Breast epithelium (tissue), 4 donors: ENCODE measurements at places on chromosomes 4 and X. TPM values are rescaled to one million over a fixed set of nuclear protein-coding genes. Genes with fewer than 3 reads are reported as not detected.

TMSB15C gene
- 1.8 TPM for total RNA-seq

WAS gene
- total RNA-seq: 6.0 TPM

NMU gene
- not detected for total RNA-seq

- H3K27me3 ChIP-seq: no peaks in the 10 kb centered on the region
- no peak for DNase-seq
- no peaks in the 10 kb centered on the region for H3K36me3 ChIP-seq
- no peak overlapping the region for H3K4me3 ChIP-seq
- H3K27ac ChIP-seq: no peak overlapping the region
- H3K4me1 ChIP-seq: no peaks in the 10 kb centered on the region
Observed at GRCh38 chr4:178633263-178633662, 1191.0 kb upstream of the AGA start.

DNA sequence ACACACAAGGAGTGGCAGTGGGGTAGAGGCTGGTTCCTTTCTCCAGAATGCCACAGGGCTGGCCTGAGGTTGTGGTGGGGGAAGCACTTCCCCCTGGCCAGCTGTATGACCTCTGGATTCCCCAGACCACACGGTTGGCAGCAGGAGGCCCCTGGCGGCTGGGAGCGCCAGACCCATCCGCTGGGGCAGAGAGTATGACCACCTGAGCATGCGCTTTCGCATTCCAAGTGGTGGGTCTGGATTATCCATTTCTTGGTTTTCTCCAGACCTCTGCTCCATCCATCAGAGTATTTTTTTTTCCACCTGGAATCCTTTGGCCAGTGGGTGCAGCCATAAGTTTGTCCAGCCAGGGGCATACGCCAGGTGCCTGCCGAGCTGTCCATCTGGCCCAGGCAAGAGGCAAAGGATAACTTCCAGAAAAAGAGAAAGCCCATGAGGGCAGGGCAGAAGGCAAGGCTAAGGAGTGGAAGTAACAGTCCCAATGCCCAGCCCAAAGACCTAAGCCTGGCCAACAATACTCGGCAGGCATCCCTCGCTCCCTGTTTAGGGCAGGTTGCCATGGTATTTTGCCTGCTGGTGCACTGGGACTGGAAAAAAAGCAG lies 39.3 kb downstream of the NHSL2 start:
- no peaks in the 10 kb centered on the region for H3K4me1 ChIP-seq
- DNase-seq: no peak
- H3K4me3 ChIP-seq: no peak overlapping the region
- peaks cover 67% of the 10 kb centered on the region for H3K27me3 ChIP-seq
- no peak overlapping the region for H3K27ac ChIP-seq

- H3K27ac ChIP-seq: no peak overlapping the region
- no peaks in the 10 kb centered on the region for H3K27me3 ChIP-seq
- H3K4me3 ChIP-seq: no peak overlapping the region
- no peaks in the 10 kb centered on the region for H3K4me1 ChIP-seq
Observed at GRCh38 chr4:135184715-135185114, 983.1 kb upstream of the PABPC4L start.

GRCh38 chr4:25367004-25367621 lies 9.9 kb upstream of the ANAPC4 start:
- H3K4me3 ChIP-seq: no peak overlapping the region
- no peaks in the 10 kb centered on the region for H3K36me3 ChIP-seq
- H3K27me3 ChIP-seq: no peaks in the 10 kb centered on the region
- H3K4me1 ChIP-seq: no peaks in the 10 kb centered on the region
- no peak overlapping the region for H3K27ac ChIP-seq
- no peak for DNase-seq

DNA sequence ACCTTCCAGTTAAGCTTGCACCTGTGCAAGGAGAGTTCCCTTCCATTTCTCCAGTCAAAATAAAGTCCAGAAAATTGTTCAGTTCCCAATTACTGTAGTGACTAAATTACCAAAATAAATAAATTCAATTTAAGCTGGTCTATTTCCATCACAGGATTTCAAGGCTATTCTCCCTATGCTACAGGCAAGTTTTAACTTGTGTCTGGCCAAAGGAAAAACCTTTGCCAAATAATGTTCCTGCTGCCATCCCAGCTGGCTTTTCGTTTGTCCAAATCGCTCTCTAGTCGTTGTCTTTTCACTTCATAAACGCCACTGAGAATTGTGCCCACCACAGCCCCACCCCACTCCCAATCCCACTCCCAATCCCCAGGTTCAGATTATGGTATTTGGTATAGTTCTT lies 2.4 kb downstream of the KCTD8 start:
- H3K4me3 ChIP-seq: no peak overlapping the region
- H3K27ac ChIP-seq: no peak overlapping the region
- H3K36me3 ChIP-seq: no peaks in the 10 kb centered on the region
- H3K4me1 ChIP-seq: no peaks in the 10 kb centered on the region

DNA sequence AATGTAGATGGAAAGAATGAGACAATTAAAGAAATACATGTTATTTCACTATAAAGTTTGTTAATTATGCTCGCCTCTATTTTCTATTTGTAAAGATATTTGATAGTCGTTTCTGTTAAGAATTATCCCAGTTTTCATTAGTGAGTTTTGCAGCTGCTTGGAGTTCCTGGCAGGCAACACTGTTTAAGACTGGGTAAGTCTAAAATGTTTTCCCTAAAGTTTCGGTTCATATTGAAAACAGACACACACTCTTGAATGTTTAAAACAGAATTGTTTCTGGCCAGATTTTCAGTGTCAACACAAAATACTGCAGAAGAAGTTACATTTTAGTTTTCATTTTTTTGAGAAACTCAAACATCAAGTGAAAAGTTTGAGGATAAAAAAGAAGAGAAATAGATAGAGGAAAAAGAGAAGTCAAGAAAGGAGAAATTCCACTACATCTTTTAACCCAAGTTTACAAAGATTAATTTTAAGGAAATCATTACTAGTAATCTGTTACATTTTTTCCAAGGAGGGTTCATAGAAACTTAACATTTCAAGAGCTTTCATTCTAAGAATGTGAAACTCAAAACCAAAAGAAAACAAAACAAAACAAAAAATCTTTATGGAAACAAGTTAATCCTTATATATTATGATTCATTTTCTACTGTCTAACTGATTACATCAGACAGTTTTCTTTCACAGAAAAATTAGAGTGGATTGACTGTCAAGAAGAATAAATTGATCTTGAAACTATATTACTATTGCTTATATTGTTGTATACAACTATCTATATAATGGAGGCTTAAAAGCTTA lies 305.5 kb downstream of the FAT4 start:
- H3K4me1 ChIP-seq: no peaks in the 10 kb centered on the region
- H3K36me3 ChIP-seq: no peaks in the 10 kb centered on the region
- no peak for DNase-seq
- H3K27me3 ChIP-seq: no peaks in the 10 kb centered on the region

- H3K4me3 ChIP-seq: no peak overlapping the region
- H3K4me1 ChIP-seq: no peaks in the 10 kb centered on the region
- no peak overlapping the region for H3K27ac ChIP-seq
- H3K36me3 ChIP-seq: no peaks in the 10 kb centered on the region
- H3K27me3 ChIP-seq: no peaks in the 10 kb centered on the region
Observed at GRCh38 chr4:181645489-181645888, 597.7 kb upstream of the TENM3 start.

- H3K4me1 ChIP-seq: no peaks in the 10 kb centered on the region
- H3K4me3 ChIP-seq: no peak overlapping the region
- H3K27me3 ChIP-seq: no peaks in the 10 kb centered on the region
- H3K36me3 ChIP-seq: no peaks in the 10 kb centered on the region
Observed at GRCh38 chr4:150302553-150302952, 224.3 kb downstream of the DCLK2 start.

DNA sequence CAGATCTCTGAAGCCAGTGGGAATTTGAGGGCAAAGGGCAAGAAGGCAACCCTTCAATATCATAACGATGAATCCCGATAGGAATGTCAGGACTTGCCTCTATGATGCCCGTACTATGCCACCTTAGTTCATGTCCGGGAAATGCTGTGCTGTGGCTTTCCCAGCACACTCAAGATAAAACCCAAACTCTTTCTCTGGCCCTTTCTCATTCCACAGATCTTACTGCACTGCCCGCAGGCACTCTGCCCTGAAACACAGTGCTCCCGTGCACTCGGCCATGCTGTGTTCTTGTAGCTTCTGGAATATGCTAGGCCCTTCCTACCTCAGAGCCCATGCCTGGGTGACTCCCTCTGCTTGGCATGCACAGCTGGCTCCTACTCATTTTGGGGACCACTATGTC lies 26.3 kb downstream of the SORCS2 start:
- no peak for DNase-seq
- H3K4me1 ChIP-seq: no peaks in the 10 kb centered on the region
- no peaks in the 10 kb centered on the region for H3K27me3 ChIP-seq
- no peak overlapping the region for H3K4me3 ChIP-seq
- no peak overlapping the region for H3K27ac ChIP-seq

DNA sequence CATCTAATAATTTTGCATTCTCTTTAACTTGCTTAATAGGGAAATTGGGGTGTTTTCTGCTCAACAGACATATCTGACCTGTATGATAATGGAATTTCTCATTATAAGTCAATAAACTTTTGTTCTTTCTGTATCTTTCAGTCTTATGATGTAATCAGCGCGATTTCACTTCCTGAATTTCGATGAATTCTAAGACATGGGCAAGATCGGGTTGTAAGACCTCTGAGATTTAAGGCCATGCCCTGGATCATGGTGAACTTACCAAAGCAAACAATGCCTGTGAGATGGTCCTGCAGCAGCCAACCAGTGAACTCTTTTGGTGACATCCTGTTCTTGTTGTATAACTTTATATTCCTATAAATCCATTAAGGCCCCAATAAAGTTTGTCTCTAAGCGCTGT lies 88.1 kb downstream of the NBDY start:
- no peaks in the 10 kb centered on the region for H3K36me3 ChIP-seq
- H3K27me3 ChIP-seq: peaks cover 17% of the 10 kb centered on the region
- H3K27ac ChIP-seq: no peak overlapping the region
- no peaks in the 10 kb centered on the region for H3K4me1 ChIP-seq
- DNase-seq: no peak

DNA sequence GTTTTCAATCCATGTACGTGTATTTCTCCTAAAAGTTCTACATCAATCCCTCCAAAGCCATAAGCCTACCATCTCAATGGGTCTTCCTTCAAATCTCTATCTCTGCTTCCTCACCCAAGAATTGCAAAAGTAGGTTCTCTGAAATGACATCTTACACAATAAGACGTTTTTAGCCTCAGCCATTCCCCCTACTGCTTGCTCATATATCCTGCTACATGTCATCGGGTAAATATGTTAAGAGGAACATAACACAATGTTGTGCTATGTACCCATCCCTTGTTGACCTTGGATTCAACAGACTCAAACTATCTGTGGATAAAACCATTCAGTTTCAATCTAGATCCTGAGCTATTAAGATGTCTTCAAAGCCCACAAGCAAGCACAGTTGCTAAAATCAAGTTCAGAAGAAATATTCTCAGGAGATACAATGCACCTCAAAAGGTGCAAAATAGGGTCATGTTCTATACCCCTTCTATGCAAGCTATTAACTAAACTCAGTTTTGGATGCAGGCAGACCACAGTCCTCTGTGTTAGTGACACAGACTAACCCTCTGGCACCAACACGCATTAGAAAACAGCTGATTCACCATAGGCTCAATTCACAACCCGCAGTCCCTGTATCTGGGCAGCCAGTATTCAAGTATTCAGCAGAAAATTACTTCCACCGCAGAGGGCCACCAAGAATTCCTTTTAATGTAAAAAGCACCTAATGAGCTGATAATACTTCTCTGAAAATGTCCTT lies 56.8 kb downstream of the CD99L2 start:
- no peak for DNase-seq

DNA sequence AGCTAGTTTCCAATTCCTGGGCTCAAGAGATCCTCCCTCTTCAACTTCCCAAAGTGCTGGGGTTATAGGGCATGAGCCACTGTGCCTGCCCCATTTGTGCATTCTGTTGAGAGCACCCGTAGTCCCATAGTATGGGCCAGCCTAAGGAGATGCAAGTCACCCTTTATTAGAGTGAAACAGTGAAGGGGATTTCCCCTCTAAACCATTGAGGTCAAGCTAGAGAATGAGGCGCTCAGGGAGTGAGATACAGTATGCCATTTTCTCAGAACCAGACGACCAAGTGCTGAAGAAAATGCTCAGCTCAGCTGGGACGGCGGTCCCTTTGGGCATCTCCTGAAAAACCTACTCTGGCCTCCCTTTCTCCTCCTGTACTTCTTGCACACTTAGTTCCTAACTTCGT lies 18.7 kb downstream of the RNF4 start:
- H3K36me3 ChIP-seq: peaks cover 5% of the 10 kb centered on the region
- no peak for DNase-seq
- no peaks in the 10 kb centered on the region for H3K27me3 ChIP-seq

GRCh38 chrX:39577985-39578869 lies 519.5 kb downstream of the BCOR start:
- no peak overlapping the region for H3K4me3 ChIP-seq
- no peaks in the 10 kb centered on the region for H3K27me3 ChIP-seq
- H3K27ac ChIP-seq: no peak overlapping the region
- no peak for DNase-seq

GRCh38 chrX:104400387-104400786 lies 145.7 kb upstream of the ESX1 start:
- H3K4me3 ChIP-seq: no peak overlapping the region
- no peaks in the 10 kb centered on the region for H3K36me3 ChIP-seq
- no peak for DNase-seq
- peaks cover 29% of the 10 kb centered on the region for H3K27me3 ChIP-seq
- H3K27ac ChIP-seq: no peak overlapping the region

DNA sequence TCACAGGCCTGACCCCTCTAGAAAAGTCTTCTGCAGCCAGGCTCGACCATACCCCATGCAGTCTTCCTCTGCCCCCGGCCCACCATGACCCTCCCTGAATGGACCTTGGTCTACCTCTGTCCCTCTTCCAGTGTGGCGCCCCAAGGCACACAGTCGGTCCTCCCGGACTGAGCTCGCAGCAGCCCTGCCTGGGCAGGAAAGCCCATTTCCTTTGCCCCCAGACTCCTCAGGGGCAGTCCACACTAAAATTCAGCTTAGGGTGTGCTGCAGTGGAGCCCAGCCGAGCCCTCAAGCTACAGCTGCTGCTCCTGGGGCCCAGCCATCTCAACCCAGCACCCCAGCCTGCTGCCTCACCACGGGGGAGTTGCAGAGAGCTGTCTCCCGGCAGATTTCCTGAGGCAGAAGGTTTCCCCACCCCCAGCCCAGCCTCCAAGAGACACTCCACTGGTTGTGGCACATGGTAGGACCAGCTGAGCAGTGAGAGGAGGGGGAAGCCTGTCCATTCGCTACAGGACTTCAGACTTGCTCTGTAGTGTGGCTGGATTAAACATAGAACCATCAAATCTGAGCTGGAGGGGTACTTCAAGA lies 37.5 kb upstream of the IQSEC2 start:
- no peaks in the 10 kb centered on the region for H3K36me3 ChIP-seq
- DNase-seq: no peak
- no peak overlapping the region for H3K27ac ChIP-seq
- H3K4me3 ChIP-seq: no peak overlapping the region
- peaks cover 84% of the 10 kb centered on the region for H3K27me3 ChIP-seq

DNA sequence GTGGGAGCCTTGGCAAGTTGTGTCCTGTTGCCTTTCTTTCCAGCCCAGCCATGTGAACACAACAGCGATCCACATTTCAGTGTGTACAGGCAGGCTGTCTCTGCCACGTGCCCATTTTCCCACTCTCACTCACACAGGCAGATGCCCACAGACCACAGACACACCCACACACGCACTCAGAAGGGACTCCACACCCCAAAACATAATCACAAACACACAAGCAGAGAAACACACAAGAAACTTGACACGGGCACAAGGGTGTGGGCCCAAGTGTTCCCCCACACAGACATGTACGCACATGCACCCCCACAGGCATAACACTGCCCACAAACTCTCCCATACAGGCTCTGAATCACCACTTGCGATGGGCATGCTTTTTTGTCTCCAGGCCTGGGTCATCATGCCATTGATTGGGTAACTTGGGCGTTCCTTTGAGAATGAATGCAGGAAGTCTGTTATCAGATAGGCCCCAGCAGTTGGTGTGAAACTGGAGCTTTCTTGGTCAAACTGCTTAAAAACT lies 84.3 kb downstream of the NBDY start:
- peaks cover 19% of the 10 kb centered on the region for H3K27me3 ChIP-seq
- H3K36me3 ChIP-seq: no peaks in the 10 kb centered on the region
- peak overlapping the region; percentile 68 for H3K27ac ChIP-seq
- no peak overlapping the region for H3K4me3 ChIP-seq
- no peaks in the 10 kb centered on the region for H3K4me1 ChIP-seq
